ENCODE measurements at places on chromosomes 12 and 14.

DNA sequence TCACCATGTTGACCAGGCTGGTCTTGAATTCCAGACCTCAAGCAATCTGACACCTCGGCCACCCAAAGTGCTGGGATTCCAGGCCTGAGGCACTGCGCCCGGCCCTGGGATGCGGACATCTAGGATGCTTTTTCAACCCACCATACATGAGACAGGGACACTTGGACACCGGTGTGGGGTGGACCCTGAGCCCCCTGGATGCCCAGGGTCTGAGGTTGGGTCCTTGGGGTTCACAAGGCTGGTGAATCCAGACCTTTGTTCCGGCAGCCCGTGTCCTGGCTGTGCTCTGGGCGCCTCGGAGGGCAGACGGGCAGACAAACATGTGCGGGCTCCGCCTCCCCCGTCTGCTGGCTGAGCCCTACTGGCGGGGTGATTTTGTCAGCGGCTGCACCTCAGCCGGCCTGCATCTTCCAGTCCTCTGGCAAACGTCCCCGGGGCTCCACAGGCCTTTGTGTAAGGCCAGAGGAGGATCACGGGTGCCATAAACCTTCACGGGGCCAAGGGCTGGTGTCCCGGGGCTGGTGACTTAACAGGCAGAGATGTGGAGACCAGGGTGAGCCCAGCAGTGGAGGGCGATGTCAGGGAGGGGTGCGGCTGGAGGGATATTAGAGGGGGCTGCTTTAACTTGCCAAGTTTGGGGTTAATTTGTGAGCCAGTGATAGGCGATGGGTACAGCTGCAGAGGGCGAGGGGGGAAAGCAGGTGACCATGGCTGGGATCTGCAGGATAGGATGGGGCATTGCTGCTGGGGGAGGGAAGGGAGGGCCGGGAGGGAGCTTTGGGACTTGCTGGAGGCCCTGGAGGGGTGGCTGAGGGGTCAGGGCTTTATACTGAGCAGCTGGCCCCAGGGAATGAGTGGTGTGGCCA lies 5.8 kb downstream of the ASPG start:
- no peak for DNase-seq

DNA sequence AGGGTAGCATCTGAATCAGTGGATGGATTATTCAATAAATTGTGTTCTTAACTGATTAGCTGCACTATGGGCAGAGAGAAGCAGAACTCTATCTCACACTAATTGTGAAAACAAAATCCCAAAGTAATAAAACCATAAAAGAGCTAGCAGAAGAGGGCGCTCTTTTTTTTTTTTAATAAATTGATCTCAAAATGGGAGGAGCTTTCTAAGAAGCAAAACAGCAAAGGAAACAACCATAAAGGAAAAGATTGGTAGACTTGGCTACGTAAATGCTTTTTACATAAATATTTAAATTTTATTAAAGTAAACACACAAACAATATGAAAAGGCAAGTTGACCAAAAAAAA lies 1.5 kb upstream of the TM7SF3 start:
- no peak for DNase-seq

DNA sequence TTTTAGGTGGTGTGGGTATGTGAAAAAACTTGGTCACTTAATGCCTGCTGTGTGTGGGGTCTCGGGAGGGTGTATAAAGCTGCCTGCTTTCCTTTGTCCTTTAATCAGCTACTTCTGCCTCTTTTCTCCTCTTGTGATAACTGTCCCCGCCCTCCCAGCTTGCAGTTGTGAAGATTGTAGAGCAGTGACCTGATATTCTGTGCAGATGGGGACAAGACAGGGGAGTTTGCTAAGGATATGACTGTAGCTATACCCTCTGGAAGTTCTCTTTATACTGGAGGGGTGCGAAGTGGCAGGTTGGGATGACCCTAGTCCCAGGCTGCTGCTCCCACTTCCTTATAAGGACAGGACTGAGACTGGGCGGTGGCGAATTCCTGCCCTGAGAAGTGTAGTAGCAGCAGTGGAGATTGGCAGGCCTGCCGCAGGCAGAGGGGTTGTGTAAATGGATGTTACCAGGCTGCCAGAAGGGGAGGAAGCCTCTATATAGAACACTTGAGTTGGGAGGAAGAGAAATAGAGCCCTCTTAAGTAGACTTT lies 835 bp downstream of the MYL6 start:
- peak; percentile 38 for DNase-seq

DNA sequence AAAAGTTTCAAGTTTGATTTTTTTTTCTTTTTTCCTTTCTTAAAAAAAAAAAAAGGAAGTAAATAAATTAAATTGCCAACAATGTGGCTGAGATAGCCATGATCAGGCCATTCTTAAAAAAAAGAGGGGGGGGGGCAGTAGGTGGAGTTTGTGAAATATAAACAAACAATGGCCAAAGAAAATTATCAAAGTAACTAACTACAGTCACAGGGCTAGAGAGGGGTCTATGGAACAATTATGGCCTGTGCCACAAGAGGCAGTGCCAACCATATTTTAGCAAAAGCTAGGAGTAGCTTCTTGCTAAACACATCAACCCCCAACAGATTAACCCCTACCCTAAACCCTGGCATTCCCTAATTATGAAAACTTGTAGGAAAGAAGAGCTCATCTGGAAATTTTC lies 16.2 kb upstream of the SMARCC2 start:
- no peak for DNase-seq

GRCh38 chr14:97120611-97121031 lies 323.4 kb downstream of the VRK1 start:
- DNase-seq = peak; percentile 71

DNA sequence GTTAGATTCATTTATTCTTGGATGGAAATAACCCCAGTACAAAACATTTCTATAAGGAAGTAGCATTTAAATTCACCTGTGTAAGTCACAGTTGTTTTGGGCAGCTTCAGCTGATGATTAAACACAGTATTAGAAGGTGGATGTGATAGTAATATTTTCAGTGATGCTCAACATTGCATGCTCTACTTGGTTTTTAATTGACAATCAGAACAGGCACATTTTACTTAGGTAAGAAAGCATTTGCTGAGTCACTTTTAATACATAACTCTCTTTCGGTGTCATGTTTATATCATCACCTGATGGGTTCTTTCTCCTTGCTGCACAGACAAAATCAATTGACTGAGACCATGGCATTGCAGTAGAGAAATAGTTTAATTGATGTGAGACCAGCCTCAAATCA lies 80.7 kb downstream of the CMAS start:
- DNase-seq = no peak

DNA sequence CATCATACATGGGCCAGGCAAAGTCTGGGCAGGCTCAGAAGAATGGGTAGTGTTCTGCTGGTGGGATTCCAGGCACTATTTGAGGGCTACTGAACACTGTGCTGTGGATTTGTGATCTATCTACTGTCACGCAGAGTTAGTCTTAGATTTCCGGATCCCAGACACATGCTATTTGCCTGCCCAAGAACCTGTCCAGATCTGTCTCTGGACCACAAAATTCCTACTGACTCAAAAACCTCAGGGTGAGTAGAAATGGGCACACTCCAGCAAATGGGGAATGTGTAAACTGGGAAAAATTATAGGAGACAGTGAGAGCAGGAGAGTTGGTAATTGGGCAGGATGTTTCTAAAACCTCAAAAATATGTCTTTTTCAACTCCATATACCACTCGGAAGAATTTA lies 129.9 kb downstream of the GALC start:
- DNase-seq = no peak

- no peak for DNase-seq
Measured at GRCh38 chr14:74429991-74430390, 4.0 kb upstream of the SYNDIG1L start.

- DNase-seq = no peak
Measured at GRCh38 chr12:47802312-47802711, 17.4 kb downstream of the HDAC7 start.

DNA sequence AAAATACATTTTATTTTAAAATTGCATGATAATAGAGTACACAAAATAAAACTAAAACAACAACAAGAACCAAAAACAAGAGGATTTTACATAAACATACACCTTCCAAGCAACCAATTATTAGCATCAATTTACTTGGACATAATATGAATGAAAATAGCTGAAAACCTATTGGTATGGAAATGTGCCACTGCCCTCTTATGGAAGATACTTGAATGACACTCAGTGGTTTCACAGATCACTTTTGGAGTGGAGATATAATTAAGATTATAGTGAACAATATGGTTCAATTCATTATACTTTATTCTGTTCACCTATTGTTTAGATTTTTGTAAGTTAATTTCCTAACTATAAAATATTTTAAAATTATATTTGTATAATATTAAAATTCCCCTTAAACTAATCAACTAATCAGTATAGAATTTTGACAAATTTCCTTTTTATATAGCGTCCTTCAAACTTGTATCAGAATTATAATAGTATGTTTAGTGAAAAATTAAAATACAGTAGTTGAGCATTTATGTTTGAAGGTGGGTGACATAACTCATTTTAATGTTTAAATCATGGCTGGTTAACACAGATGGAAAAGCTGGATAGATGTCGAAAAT lies 70.1 kb downstream of the SLC6A15 start:
- no peak for DNase-seq

DNA sequence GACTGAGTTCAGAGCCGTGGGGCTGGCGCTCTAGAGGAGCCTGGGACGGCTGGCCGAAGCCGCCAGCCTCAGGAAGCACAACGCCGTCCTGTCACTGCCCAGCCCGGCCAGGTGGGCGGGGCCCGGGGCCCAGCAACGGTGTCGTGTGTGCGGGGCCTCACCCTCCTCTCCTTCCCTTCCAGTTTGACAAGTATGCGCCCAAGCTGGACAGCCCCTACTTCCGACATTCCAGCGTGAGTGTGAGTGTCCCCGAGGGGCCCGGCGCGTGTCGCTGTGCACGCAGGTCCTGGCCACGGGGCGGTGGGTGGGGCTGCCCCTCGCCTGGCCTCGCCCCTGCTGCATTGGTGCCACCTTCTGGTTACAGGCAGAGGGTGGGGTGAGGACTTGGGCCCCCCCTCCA lies 38.3 kb downstream of the LRCOL1 start:
- no peak for DNase-seq

DNA sequence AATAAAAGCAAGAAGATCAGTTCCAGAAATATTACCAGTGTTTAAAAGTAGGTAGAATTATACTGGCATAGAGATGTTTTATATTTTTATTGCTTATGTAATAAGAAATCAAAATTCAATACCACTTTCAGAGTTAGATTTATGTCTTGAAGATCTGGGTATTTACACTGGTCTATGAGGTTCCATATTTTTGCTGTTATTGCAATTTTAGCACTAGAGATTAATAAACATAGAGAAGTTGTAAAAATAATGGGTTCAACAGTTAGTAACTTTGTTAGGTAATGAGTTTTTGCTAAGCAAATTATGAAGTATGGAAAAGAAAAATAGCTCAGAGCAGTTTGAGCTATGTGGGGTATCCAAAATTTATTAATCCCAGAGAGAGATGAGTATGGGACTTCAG lies 188.1 kb downstream of the SYT10 start:
- DNase-seq = no peak

GRCh38 chr14:74921987-74922751 lies 891 bp downstream of the RPS6KL1 start:
- no peak for DNase-seq

GRCh38 chr12:49972641-49973360 lies at the start of gene AQP6:
Gene AQP6 (plus strand): TSS chr12:49972947. CDS start chr12:49973174, 227 bp downstream.
- no peak for DNase-seq

- DNase-seq = no peak
Measured at GRCh38 chr14:103404032-103404918, 19.1 kb downstream of the MARK3 start.

- DNase-seq = no peak
Measured at GRCh38 chr12:122001466-122002209, 20.0 kb upstream of the BCL7A start.

DNA sequence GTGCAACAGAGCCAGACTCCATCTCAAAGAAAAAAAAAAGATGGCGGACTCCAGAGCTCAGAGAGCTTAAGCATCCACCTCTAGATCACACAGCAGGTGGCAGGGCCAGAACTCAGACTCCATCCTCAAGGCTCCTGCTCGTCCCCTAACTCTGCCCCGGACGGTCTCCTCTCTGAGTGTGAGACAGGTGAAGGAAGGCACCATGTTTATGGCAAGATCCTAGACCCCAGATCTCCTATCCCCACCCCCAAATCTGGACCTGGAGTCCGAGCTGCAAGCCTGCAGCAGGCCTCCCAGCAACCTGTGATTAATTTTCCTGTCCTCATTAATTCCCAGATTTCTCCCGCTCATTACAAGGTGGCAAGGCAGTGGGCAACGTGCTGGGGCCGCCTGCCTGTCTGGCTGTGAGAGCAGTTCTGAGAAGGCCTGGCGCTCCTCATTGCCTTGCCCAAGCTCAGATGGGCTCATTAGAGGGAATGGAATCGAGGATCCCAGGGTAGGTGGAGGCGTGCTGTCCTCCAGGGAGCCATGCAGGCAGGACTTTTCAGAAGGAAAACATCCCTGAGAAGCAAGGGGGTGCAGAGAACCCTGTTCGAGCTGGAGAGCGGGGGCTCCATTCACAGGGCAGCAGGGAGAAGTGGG lies 296.6 kb upstream of the RTL1 start:
- no peak for DNase-seq

DNA sequence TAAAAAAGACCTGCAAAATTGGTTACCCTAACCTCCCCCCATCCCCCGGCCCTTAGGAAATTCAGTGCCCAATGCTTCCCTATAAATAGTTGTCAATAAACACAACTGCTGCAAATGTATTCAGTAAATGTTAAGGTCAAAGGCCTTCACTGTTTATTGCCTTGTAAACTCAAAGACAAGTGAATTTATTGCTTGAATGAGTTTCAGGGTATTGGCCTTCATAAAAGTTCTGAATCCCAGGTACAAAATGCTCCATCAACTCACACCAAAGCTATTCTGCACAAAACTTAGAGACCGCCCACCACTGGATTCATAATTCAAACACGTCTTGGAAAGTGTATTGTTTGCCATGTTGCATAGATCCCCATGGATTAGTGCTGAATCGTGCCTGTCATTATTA lies 63.3 kb upstream of the CDKN3 start:
- DNase-seq = no peak

- no peak for DNase-seq
Measured at GRCh38 chr14:75793806-75794205, 132.8 kb downstream of the TTLL5 start.

GRCh38 chr12:120831648-120832267 lies 72.4 kb downstream of the SPPL3 start:
- no peak for DNase-seq

- no peak for DNase-seq
Measured at GRCh38 chr12:122977153-122977552, 2.1 kb downstream of the OGFOD2 start.

Measured in activated CD4-positive, alpha-beta T cell treated with anti-CD3 and anti-CD28 coated beads for 48 hours (primary cell).